ENCODE measurements at places on chromosomes 7 and 10.
A peak's percentile ranks its signal among the peaks of the same experiment; 100 is the strongest.

- no peak for DNase-seq
These were observed 5.0 kb upstream of the GSAP start for GRCh38 chr7:77420986-77421672.

- DNase-seq = no peak
These were observed 33.8 kb downstream of the MKI67 start for GRCh38 chr10:128092454-128092853.

- DNase-seq = no peak
These were observed 1111.3 kb downstream of the TYW1 start for GRCh38 chr7:68107968-68108367.

DNA sequence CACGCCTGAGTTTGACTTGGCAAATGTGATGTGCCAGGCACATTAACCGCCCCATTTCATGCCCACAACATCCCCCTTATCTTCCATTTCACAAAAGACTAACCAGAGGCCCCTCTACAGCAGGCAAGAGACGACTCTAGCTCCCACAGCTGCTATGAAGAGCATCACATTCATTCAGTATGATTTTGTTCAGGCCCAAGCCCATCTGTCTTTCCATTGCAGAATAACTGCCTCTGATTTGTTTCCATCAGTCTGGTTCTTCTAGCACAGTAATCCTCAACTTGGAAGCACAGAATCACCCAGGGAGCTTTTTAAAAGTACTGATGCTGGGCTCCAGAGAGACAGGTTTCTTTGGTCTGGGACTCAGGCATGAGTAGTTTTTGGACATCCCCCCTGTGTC is 169.7 kb downstream of the NEURL1 start:
- DNase-seq = no peak

DNA sequence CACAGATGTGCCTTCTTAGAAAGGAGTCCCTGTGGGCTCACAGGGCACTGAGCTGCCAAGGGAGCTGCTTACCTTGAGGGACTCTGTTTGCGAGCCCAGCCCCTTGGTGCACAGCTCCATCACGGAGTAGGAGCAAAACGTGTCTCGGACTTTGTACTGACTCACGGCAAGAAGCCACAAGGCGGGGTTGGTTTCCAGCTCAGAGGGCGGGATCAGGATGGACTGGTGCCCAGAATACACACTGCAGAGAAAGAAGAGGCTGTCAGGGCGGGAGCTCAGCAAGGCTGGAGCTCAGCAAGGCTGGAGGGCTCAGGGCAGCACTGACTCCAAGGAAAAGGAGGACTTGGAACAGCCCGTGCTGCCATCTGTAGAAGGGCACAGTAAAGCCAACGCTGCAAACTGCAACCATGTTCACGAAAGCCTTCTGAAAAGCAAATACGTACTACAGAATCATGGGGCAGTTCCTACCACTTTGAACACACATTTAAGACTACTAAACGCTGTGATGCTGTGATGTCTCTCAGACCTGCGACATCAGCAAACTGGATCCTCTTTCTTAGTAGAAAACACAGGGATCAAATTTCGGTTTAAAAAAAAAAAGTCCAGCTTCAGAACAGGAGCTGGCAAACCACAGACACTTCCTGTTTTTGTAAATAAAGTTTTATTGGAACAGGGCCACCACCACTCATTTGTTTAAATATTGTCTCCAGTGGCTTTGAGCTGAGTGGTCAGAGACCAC is 194.3 kb downstream of the ZMYND11 start:
- peak; percentile 53 for DNase-seq

DNA sequence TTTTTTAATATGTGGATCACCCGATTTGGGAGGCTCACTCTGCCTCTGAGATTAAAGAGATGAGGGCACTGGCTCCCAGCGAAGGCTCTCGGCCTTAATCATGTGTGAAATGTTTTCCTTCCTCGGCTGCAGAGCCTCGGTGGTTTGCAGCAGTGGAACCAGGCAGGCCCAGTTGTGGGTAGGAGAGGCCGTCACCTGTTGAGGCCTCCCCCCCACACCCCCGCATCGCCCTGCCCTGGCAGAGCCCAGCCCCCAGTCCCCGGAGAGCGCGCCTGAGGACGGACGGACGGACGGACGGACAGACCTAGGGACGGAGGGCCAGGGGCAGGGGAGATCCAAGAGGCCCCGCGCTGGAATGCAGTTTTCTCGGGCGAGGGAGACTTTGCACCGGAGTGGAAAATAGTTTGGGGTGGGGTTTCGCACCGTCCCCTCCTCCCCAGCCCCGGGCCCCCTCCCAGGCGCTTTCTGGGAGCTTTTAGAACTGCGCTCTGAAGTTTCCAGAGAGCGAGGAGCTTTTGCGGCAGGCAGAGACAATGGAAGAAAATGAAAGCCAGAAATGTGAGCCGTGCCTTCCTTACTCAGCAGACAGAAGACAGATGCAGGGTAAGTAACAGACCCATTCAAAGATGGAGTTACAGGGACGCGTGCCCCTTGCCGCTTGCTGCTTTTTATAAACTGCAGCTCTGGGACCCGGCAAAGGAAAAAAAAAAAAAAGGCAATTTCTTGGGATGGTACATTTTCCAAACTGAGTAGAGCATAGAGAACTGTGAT is at the start of gene KIAA1217:
Gene KIAA1217, plus strand, starts transcription at position 478 of the 771 bp plus-strand sequence. Its CDS starts 56 bp downstream, at position 534.
- DNase-seq = peak; percentile 13

DNA sequence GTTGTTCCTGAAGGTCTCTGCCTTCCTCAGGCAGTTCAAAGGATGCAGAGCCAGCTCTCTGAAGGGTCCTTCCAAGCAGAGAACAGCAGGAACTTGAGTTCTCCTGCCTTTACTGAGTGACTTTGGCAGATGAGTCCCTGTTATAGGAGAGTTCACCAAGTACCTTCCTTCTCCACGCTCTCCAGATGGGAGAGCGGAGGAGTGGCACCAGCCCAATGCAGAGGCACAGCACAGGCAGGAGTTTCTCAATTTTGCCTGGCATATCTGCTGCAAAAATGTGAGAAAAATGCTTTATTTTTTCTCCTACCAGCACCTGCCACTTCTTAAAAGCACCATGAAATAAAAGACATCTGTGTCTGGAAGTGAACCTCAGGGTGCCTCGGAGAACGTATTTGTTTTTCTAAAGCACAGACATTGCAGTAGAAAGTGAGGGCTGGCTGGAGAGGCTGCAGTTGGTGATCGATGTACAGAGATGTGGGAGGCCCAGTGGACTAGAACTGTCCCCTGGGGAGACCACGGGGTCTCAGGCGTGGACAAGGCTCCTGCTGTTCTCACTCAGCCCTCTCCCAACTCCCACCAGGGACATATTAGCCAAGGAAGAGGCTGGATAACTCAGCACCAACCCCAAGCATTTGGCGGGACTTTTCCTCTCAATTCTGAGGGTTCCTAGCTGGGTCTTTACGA is 174.5 kb downstream of the WDR37 start:
- no peak for DNase-seq
